ENCODE measurements at places on chromosomes 6 and 20.

DNA sequence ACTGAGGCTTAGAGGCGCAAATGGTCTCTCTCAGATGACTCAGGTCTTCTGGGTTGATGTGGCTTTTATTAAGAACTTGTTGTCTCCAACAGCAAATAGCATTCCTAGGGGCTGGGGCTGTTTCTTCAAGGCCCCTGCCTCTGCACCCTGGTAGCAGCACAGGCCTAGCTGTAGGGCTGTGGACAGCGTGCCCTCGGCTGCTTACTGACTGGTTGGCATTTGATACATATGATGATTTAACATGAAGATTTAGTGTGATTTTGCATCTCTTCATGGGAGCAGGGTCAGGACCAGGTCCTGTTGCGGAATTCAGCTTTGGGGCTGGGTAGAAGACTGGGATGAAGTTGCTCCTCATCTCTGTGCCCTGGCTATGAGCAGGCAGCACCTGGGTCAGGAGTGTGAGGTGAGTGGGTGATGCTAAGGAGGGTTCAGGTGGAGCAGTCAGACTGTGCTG, 24.3 kb upstream of the IER3 start:
- H3K36me3 ChIP-seq, result no peaks in the 10 kb centered on the region
- peak overlapping the region; percentile 41 for H3K4me3 ChIP-seq
- peak; percentile 25 for DNase-seq
- H3K27ac ChIP-seq, result peak overlapping the region; percentile 96

- no peaks in the 10 kb centered on the region for H3K36me3 ChIP-seq
- no peak overlapping the region for H3K27ac ChIP-seq
- H3K4me3 ChIP-seq, result no peak overlapping the region
- H3K27me3 ChIP-seq, result peaks cover 24% of the 10 kb centered on the region
Observed at GRCh38 chr6:32436186-32436585, 3.5 kb upstream of the HLA-DRA start.

DNA sequence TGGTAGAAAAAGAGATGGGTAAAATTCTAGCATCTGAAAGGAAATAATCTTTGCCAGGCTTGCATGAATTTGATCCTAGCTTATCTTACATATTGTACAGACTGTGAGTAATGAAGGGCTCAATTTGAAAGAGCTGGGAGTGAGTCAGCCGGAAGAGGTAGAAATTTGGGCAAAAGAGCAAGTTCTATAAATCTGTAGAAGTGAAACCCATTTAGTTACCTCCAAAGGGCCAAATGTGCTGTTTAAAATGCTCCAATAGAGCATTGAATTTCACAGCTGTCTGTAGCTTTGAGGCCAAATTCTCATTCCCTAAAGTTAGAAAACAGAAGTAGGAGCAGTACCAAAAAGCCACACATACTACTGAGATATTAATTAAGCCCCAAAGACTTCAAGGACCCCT, 466.1 kb downstream of the BTBD3 start:
- H3K27me3 ChIP-seq, result no peaks in the 10 kb centered on the region
- H3K4me3 ChIP-seq, result no peak overlapping the region
- no peak for DNase-seq
- H3K27ac ChIP-seq, result no peak overlapping the region

DNA sequence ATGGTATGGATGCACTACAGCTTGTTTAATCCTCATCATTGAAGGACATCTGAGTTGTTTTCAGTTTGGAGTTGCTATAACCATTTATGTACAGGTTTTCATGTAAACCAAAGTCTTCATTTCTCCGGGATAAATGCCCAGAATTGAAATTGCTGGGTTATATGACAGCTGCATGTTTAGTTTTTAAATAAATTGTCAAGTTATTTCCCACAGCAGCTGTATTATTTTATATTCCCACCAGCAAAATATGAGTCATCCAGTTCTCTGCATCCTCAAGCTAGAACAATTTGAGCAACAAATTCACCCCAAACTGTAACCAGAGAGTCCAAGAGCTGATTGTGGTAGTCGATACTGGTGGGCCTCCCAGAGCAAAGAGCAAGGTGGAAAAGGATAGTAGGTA, 161.0 kb upstream of the PRND start:
- H3K36me3 ChIP-seq, result no peaks in the 10 kb centered on the region
- no peak overlapping the region for H3K4me3 ChIP-seq
- peaks cover 8% of the 10 kb centered on the region for H3K4me1 ChIP-seq
- peak; percentile 29 for DNase-seq
- no peak overlapping the region for H3K27ac ChIP-seq
- 0 out of 2 replicates have a peak, but pooled peaks cover 6% of the 10 kb centered on the region for H3K27me3 ChIP-seq

DNA sequence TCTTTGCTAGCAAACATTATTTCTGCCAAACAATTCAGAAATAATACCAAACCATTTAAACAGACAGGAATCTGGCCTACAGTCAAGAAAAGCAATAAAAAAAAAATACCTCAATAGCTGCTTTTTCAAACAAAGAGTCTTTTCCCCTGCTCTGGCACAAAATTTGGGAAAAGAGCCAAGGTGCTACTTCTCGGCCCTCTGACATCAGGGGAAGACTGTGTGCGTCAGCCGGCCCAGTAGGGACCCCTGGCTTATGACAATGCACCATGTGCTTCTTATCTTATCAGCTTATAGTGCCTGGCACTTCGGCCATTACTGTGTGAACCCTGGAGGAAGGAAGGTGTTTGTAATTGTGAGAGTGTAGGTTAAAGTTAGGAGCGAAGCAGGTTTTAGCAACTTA, 89.4 kb downstream of the PDE10A start:
- H3K36me3 ChIP-seq, result no peaks in the 10 kb centered on the region
- no peak overlapping the region for H3K4me3 ChIP-seq
- no peaks in the 10 kb centered on the region for H3K4me1 ChIP-seq
- DNase-seq, result no peak
- H3K27ac ChIP-seq, result no peak overlapping the region

- H3K27ac ChIP-seq, result no peak overlapping the region
- H3K4me3 ChIP-seq, result no peak overlapping the region
- peak; percentile 27 for DNase-seq
- no peaks in the 10 kb centered on the region for H3K36me3 ChIP-seq
- no peaks in the 10 kb centered on the region for H3K4me1 ChIP-seq
Observed at GRCh38 chr6:143529095-143529494, 17.6 kb upstream of the FUCA2 start.

GRCh38 chr6:140653972-140654371, 1279.5 kb upstream of the CITED2 start:
- no peak overlapping the region for H3K27ac ChIP-seq
- H3K27me3 ChIP-seq, result no peaks in the 10 kb centered on the region
- H3K36me3 ChIP-seq, result no peaks in the 10 kb centered on the region
- DNase-seq, result no peak

GRCh38 chr6:162854734-162855191, 127.0 kb downstream of the PACRG start:
- H3K4me1 ChIP-seq, result peaks cover 3% of the 10 kb centered on the region
- DNase-seq, result no peak
- peaks cover 4% of the 10 kb centered on the region for H3K27me3 ChIP-seq
- H3K36me3 ChIP-seq, result no peaks in the 10 kb centered on the region
- H3K4me3 ChIP-seq, result no peak overlapping the region

- no peaks in the 10 kb centered on the region for H3K36me3 ChIP-seq
- no peaks in the 10 kb centered on the region for H3K27me3 ChIP-seq
- no peak overlapping the region for H3K27ac ChIP-seq
- no peaks in the 10 kb centered on the region for H3K4me1 ChIP-seq
Observed at GRCh38 chr6:119390247-119390793, 40.8 kb upstream of the MAN1A1 start.

GRCh38 chr6:169035385-169036240, 218.0 kb downstream of the THBS2 start:
- H3K27me3 ChIP-seq, result no peaks in the 10 kb centered on the region
- peak; percentile 88 for DNase-seq
- peak overlapping the region; percentile 85 for H3K27ac ChIP-seq
- peaks cover 24% of the 10 kb centered on the region for H3K4me1 ChIP-seq
- H3K36me3 ChIP-seq, result no peaks in the 10 kb centered on the region

DNA sequence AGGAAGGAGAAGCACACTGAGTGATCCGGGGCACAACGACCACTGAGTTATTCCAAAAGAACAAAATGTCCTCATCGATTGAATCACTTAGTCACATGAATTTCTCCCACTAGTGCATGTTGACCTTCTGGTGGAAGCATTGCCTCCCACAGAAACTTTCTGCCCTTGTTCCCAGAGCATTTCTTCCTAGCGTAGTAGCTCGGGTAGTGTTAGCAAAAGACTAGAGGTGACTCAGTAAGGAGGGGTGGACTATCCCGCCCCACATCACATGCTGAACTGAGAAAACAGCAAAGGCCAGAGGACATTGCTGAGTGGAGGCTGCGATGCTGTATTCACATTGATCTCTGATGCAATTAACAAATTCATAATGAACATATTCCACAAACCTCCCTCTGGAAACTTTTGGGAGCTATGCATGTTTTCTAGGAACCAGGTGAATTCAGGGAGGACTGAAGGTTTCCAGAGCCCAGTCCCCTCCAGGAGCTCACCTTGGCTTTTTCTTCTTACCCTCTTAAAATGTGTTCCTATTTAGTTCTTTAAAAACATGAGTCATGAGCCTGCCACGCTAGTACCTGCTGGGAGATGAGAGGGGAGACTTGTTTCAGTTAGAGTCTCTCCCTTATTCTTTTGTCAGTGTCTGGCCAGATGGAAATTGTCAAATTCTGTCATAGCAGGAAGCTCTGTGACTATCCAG, 507.9 kb downstream of the CDH26 start:
- H3K36me3 ChIP-seq, result no peaks in the 10 kb centered on the region
- no peak overlapping the region for H3K27ac ChIP-seq
- H3K4me3 ChIP-seq, result no peak overlapping the region
- 0 out of 2 replicates have a peak, but pooled peaks cover 2% of the 10 kb centered on the region for H3K27me3 ChIP-seq
- peak; percentile 19 for DNase-seq
- H3K4me1 ChIP-seq, result no peaks in the 10 kb centered on the region

DNA sequence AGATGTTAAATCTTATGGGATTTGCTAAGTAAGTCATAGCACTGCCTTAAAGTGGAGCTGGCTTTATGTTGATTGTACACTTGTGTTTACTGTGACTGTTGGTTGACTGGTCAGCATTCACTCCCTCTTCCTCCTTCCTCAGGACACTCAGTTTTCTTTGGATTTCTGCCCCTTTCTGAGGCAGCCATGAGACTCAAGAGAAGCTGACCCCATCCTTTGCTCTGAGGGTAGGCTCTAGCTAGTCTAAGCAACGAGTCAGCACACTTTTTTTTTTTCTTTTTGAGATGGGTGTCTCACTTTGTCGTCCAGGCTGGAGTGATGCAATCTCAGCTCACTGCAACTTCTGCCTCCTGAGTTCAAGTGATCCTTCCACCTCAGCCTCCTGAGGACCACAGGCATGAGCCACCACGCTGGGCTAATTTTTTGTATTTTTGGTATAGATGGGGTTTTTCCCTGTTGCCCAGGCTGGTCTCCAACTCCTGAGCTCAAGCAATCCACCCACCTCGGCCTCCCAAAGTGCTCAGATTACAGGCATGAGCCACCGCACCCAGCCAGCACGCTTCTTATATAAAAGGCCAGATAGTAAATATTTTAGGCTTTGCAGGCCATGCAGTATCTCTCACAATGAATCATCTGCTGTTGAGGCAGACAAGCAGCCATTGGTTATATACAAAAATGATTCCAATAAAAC, 191.4 kb downstream of the NFATC2 start:
- no peak overlapping the region for H3K4me3 ChIP-seq
- no peaks in the 10 kb centered on the region for H3K36me3 ChIP-seq
- H3K4me1 ChIP-seq, result peaks cover 39% of the 10 kb centered on the region
- H3K27me3 ChIP-seq, result no peaks in the 10 kb centered on the region

DNA sequence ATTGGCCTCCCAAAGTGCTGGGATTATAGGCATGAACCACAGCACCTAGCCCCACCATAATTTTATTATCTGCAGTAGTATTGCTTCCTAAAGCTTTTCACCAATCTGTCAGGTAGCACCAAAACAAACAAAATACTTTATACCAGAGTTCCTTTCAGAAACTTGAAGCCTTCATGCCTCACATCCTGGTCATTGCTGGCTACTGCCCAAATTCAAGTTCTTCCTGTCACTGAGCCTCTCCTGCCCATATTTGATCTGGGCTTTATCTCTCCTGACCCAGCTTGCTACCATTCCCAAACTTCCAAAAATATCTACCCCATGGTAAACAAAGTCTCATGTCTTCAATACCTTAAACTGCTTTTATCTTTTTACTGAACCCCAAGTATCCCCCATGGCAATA, 34.9 kb upstream of the DST start:
- H3K4me3 ChIP-seq, result no peak overlapping the region
- peak overlapping the region; percentile 8 for H3K27ac ChIP-seq
- H3K36me3 ChIP-seq, result peaks cover 7% of the 10 kb centered on the region
- peaks cover 11% of the 10 kb centered on the region for H3K4me1 ChIP-seq
- H3K27me3 ChIP-seq, result no peaks in the 10 kb centered on the region

- peak; percentile 99 for DNase-seq
- no peaks in the 10 kb centered on the region for H3K36me3 ChIP-seq
- H3K27ac ChIP-seq, result peak overlapping the region; percentile 96
- H3K27me3 ChIP-seq, result no peaks in the 10 kb centered on the region
- peaks cover 34% of the 10 kb centered on the region for H3K4me1 ChIP-seq
Observed at GRCh38 chr20:31595654-31596411, 9.3 kb upstream of the ID1 start.

GRCh38 chr6:2614155-2614554, 136.6 kb downstream of the MYLK4 start:
- peaks cover 30% of the 10 kb centered on the region for H3K27me3 ChIP-seq
- no peak overlapping the region for H3K4me3 ChIP-seq
- DNase-seq, result no peak
- H3K4me1 ChIP-seq, result no peaks in the 10 kb centered on the region
- no peaks in the 10 kb centered on the region for H3K36me3 ChIP-seq
- no peak overlapping the region for H3K27ac ChIP-seq

- DNase-seq, result no peak
- no peak overlapping the region for H3K4me3 ChIP-seq
- no peak overlapping the region for H3K27ac ChIP-seq
- H3K4me1 ChIP-seq, result peaks cover 7% of the 10 kb centered on the region
Observed at GRCh38 chr20:63844511-63844991, 13.5 kb upstream of the ZBTB46 start.

DNA sequence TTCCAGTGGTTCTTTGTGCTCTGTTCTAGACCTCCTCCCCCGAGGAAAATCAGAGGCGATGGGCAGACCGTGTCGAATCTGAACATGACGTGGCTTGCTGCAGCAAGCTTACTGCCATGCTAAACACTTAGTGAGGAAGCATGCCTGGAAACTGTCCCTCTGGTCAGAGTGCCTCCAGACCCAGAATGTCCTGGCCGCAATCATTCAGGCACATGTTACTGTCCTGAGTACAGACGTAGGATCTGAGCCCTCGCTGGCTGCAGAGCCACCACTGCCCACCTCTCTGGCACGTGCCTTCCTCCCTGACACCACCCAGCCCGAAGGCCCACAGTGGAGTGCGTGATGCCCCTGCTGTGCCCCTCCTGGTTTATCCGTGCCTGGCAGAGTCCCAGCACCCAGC, 163.6 kb downstream of the SYNDIG1 start:
- H3K4me1 ChIP-seq, result peaks cover 6% of the 10 kb centered on the region
- no peak for DNase-seq
- no peak overlapping the region for H3K4me3 ChIP-seq
- H3K27ac ChIP-seq, result no peak overlapping the region

Data from GM23248 (cell line).